ENCODE measurements at places on chromosomes 3 and 15.

DNA sequence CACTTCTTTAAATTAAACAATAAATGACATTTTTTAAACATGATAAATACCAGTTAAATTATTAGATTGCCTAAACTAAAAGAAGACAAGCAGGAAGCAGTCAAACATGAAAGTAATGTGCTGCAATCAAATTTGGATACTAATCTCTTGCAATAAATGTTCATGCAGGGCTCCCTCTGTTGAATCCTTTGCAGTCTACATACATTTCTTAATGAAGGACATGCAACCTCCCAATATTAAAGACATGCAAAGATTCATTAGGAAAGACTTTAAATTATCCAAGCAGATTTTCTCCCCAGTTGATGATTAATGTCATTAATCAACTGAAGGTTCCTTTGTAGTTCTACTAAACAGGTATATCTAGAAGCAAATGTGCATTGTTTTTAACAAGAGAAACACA is 245.4 kb downstream of the ZIC4 start:
- DNase-seq, result no peak

DNA sequence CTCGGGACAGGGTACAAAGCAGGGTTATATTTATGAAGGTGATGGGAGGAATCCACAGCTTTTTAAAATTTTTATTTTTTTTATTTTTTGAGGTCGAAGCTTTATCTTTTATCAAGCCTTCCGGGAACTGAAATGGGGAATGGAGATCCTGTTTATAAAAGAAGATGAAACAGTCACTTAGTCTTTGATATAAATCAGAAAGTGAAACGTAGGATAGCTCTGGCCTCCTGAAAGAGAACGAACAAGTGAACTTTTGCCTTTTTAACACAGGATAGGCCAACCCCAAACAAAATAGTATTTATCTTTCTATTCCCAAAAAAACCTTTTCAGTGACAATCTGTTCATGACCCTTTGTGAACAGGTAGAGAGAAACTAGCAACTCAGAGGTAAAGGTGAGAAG is 634.0 kb upstream of the LMCD1 start:
- no peak for DNase-seq

DNA sequence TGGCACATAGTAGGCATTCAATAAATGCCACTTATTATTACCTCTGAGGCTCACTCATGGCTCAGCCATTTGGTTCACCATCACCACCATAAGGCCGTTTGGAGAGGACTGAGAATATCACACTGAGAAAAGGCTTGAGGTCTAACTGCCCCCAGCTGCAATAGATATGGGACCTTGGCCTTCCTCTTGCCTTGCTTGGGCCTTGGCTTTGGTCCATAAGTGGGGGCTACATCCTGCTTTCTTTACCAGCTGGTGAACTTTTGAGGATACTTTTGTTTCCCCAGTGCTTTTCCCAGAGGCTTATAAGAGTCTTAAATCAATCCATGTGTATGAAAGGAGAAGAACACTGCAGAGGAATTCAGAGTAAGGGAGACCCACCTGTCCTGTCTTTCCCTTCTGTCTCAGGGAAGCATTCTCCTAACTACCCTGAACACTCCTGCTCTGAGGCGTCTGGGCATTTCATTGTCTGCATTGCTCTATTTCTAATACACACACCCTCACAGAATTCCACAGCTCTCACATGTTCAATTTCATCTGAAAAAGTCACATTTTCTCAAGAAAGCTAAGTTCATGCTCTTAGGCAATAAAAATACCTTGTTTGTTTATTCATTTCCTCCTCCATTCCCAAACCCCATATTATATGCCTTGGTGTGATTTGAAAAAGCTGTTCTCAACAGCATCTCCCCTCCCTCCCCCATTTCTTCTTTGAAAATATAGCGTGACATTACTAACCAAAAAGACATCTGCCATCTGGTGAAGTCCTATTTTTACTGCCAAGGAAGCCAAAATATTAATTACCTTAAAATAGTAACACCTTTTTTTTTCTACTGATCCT is 22.5 kb upstream of the KCNMB2 start:
- no peak for DNase-seq

- no peak for DNase-seq
Measured at GRCh38 chr3:108406661-108407206, 103.7 kb downstream of the MYH15 start.

- no peak for DNase-seq
Measured at GRCh38 chr3:189455009-189455408, 176.2 kb upstream of the TP63 start.

Data from activated T-helper 1 cell treated with Interleukin-2 at 50 U/mL for 16 hours (primary cell).